CD4-positive, CD25-positive, alpha-beta regulatory T cell (primary cell): ENCODE measurements at places on chromosomes 1 and 21.

DNA sequence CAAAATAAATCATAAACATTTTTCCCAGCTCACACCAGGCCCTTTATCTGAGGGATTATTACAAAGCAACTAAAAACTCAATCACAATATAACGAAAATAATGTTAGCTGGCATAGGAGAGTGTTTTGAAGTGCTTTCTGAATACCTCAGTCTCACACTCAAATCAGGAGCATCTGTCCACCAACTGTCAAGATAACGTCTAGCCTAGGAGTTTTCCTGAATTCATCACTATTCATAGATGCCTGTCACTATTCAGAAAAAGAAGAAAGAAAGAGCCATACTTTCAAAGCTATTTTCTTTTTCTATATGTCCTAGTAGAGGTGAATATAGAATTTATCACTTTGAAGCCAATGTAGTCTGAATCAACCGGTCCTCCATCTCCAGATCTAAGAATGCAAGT, 127.0 kb downstream of the AKT3 start:
- no peak for DNase-seq

DNA sequence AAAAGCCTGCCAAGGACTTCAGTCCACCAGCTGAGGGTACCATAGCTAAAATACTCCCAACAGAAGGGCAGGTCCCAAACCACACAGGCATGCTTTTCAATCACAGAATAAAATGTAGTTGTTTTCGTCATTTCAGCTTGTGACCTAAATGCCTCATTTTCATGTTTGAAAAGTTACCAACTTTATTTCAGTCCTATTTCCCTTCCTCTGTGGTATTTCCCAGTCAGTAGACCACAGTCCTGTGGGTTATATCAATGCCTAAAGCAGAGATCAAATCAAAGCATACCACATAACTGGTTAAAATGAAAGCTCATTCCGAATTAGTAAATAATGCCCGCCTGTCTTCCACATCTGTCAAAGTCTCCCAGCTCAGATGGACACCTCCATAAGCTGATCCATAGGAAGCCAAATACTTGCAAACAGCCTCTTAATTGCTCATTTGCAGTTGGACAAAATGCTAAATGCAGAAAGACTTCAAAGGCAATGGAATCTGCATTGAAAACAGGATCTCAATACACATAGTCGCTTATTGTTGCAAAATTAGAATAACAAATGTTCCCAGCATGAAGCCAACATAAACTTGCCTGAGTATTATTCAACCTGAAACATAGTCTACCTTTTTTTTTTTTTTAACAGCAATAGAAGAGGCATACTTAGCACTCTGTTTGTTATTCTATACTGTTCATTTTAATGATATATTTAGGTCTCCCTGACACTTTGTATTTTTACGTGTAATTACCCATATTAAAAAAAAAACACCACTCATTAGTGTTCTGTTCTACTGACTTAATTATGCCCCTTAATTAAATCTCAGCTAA, 53.9 kb downstream of the NR5A2 start:
- no peak for DNase-seq

- DNase-seq, result no peak
Measured at GRCh38 chr1:77031106-77031662, 163.9 kb downstream of the ST6GALNAC5 start.

DNA sequence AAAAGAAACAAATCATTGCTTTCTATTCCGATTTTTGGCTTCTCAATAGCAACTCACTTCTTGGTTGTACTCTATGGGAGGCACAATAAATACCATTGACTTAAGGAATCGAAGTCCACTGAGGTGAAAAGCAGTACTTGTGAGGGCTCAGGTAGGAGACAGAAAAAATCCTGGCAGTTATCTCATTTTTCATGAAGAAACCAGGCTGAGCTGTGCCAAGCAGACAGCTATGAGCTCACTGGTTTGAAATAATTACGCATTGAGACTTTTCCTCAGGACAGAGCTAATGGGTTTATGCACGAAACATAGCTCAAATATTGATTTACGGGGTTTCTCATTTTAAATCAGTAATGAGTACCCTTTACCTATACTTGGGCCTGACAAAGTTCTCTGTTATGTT, 18.5 kb downstream of the COLGALT2 start:
- DNase-seq, result no peak

GRCh38 chr21:44083631-44084291, 23.4 kb upstream of the PWP2 start:
- peak; percentile 73 for DNase-seq

GRCh38 chr1:114610546-114611245, 29.3 kb upstream of the BCAS2 start:
- no peak for DNase-seq

- no peak for DNase-seq
Measured at GRCh38 chr1:53500204-53501064, 41.2 kb downstream of the DMRTB1 start.

GRCh38 chr21:33418691-33419090, 15.5 kb downstream of the IFNGR2 start:
- DNase-seq, result no peak

- no peak for DNase-seq
Measured at GRCh38 chr1:74455390-74455789, 57.0 kb downstream of the LRRC53 start.

DNA sequence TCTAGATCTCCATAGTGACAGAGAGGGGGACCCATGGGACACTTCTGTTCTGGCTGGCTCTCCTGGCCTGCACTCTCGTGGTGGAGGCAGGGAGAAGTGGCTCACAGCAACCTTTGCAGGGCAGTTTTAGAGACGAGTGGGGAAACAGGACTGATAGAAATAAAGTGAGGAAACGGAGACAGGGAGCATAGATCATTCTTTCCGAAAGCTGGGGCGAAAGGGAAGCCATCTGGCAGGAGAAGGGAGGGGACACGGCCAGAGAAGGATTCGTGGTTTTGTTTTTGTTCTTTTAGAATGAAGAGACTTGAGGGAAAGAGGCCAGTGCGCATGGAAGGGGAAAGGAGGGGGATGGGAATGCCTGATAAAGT, 3.5 kb downstream of the TIE1 start:
- DNase-seq, result no peak

GRCh38 chr1:151251656-151252470, 2.7 kb upstream of the PSMD4 start:
- peak; percentile 73 for DNase-seq

DNA sequence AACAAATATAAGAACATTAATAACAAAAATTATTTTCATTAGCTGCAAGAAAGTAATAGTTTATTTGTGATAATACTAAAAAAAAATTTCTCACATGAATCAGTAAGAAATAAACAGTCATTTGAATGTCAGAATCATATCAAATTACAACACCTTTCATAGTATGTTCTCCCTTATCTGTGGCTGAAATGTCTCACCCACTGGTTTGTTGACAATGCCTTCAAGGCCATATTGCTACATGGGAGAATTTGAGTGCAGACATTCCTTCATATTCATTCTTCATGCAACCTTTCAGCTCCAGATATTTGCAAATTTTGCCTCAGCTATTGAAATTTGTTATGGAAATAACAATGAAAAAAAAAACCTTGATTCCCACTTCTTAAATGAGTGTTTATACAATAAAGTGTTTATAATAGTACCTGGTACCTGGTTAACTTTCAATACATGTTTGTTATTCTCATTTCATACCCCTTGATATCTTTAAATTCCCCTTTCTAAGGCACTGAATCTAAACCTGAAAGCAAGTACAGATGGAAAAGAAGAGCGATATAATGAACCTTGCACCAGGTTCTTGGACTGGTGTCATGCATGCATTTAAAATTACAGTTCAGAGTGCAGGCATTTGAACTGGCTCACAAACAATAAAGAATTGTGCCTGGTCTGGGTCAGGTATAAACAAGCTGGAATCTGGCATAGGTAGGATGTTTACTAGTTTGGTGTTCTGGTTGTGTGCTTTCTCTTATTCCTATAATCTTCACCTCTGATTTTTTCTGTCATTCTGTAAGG, 242.2 kb upstream of the ADGRL2 start:
- DNase-seq, result no peak

DNA sequence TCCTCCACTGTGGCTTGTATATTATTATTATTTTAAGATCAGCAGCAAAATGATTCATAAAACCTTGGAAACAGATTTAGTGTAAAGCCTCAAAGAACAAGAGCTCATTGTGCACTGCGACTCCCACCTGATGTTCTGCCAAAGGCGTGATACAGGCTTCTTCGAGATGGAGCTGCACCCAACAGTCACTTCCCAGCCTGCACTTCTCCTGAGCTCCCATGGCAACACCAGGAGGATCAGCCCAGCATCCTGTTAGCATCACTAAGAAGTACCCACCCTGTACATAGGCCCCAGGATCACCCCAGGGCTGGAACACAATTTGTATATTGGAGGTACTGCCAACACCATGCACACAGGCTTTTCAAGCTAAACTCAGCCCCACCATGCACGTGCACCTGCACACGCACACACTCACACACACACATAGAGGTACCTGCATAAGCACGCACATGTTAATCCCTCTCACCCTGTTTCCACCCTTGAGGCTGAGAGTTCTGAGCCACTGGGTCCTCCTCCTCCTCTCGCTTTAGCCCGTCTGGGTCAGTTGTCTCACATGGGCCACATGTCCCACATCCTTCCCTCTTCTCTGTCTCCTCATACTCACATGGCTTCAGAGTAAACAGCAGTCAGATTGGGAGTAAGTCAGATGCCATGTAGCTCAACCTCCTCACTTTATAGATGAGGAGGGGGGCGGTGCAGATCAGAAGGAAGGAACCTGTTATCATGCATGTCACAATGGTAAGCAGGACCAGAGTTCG, 281.9 kb upstream of the POU3F1 start:
- no peak for DNase-seq

GRCh38 chr1:71586030-71586429, 505.2 kb upstream of the ZRANB2 start:
- no peak for DNase-seq

- no peak for DNase-seq
Measured at GRCh38 chr21:35727830-35728229, 332.5 kb downstream of the SETD4 start.

DNA sequence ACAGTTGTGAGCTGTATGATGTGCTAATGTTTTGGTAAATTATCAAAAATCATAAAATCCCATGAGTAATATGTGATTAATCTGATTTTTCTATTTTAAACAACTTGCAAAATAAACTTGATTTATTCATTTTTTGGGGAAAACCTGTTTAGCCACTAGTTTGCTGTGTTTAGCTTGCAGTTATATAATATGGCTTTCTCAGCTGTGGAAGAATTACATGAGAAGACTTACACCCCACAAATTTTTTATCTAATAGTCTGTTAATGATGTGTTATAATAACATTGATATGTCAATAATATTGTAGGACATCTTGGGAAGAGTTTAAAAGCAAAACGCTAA, 2.4 kb upstream of the ERRFI1 start:
- no peak for DNase-seq

GRCh38 chr1:9326596-9326995, 33.9 kb downstream of the SPSB1 start:
- DNase-seq, result no peak

DNA sequence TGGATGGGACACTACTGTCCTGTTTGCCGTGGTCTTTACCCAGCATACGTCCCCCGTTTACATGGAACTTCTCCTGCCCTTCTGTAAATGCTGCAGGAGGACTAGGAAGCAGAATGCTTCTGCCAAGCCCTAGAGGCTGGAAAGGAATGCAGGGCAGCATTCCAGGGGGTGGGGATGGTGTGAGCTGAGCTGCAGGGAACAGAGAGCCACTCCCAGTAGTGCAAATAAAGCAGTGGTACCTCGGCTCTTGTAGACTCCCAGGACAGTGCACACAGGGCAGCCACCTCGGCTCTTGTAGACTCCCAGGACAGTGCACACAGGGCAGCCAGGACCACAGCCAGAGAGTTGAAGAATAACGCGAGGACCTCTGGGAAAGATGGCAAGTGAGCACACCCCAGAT, 35.4 kb downstream of the PTPRU start:
- no peak for DNase-seq

GRCh38 chr1:3120140-3120539, 51.1 kb downstream of the PRDM16 start:
- DNase-seq, result no peak

- no peak for DNase-seq
Measured at GRCh38 chr1:55015123-55015522, 16.4 kb downstream of the BSND start.

GRCh38 chr1:19622204-19622603, 21.9 kb upstream of the NBL1 start:
- no peak for DNase-seq

GRCh38 chr1:244100704-244101453, 49.8 kb downstream of the ZBTB18 start:
- DNase-seq, result peak; percentile 14

- DNase-seq, result no peak
Measured at GRCh38 chr1:111666828-111667227, 47.2 kb downstream of the RAP1A start.

DNA sequence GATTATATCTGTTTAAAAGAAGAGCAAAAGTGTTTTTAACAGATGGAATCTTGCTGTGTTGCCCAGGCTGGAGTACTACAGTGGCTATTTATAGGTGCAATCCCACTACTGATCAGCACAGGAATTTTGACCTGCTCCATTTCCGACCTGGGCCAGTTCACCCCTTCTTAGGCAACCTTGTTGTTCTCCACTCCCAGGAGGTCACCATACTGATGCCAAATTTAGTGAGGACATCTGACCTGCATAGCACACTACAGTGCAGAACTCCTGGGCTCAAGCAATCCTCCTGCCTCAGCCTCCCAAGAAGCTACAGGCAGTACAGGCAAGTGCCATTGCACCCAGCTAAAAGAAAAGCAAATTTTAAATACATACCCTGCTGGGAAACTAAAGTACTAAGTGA, 11.3 kb upstream of the NUP210L start:
- DNase-seq, result no peak

DNA sequence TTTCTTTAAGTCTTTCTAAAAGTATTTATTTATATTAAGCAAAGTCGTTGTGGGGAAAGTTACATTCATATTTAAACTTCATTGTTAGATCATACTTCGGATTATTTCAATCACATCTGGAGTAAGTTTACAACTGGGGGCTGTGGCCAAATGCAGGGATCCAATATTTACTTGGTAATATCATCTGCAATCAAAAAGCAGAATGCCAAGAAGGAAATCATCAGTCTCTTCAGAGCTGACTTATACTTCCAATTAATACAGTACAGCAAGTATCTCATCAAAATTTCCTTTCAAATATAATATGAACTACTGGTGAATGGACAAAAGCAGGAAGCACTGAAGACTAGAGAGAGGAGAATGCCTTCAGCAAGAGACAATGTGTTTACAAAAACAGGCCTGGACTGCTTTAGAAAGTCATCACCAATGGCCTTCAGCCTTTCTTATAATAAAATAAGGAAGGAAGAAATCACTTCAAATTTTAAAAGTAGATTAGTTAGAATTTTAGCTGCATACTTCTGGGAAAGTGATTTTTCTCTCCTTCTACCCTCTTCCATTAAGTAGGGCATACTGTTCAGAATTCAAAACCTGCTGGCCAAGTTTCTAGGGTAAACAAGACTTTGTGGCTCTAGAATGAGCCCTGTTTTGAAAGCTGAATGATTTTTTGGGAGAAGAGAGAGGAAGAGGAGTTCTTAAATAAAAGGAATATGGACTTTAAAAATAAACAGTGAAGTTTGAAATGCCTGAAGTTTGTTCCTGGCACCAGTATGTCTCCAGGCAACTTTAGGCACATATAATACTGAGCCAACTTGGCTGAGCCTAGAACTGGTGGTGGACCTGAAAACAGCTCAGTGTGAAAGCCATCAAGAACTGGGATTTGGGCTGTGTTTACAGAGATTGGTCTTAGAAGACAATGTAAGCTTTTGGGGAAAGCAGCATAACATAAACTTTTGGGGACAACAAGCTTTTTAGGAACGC, 22.2 kb upstream of the MYOC start:
- DNase-seq, result no peak

- no peak for DNase-seq
Measured at GRCh38 chr1:17648457-17649145, 106.5 kb upstream of the ACTL8 start.

GRCh38 chr21:42748620-42749176, 95.3 kb downstream of the PDE9A start:
- DNase-seq, result no peak
